ENCODE measurements at places on chromosomes 3 and 15.

DNA sequence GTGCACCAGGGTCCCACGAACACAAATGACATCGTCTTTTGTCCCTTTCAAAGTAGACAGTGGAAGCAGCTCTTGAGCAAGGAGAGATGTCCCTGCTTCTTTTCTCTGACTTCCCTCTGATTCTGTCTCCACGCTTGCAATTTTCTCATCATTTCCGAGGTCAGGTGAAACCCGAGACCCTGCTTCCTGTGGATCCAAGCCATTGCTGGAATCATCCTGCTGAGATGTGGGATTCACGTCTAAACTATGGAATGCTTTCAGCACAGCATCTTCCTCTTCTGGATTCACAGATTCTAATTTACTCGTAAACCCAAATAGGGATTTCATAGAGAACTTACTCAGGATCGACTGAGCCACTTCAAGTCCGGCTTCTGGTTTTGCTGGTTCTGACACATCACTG, 127.1 kb downstream of the FMN1 start:
- no peak for DNase-seq

DNA sequence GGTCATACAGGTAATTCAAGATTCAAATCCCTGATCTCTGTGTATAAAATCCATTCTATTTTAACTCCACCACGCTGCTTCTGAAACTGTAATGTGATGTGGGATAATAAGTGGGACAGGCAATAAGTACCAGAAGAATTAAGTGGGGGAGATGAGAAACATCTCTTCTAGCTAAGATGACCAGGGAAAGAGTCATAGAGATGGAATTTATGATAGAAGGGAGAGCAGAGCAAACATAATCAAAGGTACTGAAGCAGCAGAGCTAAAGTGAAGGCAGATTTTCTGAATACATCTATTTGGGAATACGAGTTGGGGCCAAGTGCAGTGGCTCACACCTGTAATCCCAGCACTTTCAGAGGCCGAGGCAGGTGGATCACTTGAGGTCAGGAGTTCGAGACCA, 4.9 kb downstream of the MRPL47 start:
- no peak for DNase-seq

DNA sequence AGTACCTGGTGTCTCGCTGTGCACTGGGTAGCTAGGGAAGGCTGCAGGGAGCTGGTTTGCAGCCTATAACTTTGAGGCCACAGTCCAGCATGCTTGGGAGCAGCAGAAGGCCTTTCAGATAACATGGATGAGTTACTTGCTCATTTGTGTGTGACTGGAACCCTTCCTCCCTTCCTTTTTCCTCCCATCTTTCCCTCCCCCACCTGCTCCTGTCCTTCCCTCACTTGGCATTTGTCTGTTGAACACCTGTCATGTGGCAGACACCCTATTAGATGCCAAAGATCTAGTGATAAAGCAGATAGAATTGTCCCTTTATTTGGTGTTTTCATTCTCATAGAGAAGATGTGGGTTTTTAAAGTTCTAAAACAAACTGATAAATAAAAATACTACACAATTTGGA, 71.6 kb downstream of the LRTM1 start:
- DNase-seq = no peak

- no peak for DNase-seq
Observed at GRCh38 chr15:84398763-84399701, 163.5 kb downstream of the GOLGA6L4 start.

GRCh38 chr3:126522363-126522788, 1.6 kb upstream of the CHST13 start:
- peak; percentile 43 for DNase-seq

- no peak for DNase-seq
Observed at GRCh38 chr15:91891788-91892345, 38.4 kb downstream of the SLCO3A1 start.

DNA sequence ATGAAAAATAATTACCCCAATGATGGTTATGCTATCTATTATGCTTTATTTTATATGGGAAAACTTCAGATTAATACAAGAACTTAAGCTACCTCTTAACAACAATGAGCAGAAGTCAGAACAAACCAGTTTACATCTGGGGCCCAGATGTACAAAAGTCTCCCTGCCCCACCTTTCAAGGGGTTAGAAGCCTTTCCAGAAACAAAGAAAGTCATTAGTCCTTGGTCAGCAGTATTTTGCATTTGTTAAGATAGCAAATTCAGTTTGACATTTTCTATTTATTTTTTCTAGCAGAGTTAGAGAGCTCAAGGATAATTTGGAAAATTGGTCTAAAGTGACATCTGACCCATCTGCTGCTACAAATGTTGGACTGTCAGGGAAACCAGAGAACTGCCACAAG, 478.7 kb upstream of the UBE2E2 start:
- DNase-seq = no peak

- no peak for DNase-seq
Observed at GRCh38 chr3:25403968-25404367, 24.1 kb upstream of the RARB start.

- DNase-seq = no peak
Observed at GRCh38 chr3:75059120-75059519, 444.7 kb upstream of the CNTN3 start.

DNA sequence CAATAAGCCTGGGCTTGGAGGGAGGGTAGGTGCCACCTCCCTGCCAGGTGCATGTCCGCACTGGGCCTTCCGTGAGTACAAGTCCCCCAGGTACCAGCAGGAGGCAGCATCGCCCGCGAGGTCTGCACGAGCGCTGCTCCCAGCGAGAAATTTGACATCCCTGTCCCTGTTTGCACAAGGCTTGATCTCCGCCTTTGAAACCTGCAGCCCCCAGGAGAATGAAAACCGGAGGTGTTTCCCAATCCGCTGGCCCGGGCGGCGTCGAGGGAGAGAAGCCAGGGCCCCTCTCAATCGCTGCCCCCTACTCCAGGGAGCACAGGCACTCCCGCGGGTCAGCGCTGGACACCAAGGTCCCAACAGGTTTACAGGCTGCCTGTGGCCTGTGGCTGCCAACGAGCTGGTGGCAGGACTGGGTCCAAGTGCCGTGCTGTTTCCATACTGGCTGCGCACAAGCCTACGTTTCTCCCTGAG, 961 bp downstream of the HAPLN3 start:
- DNase-seq = no peak

GRCh38 chr3:131883086-131883485, 151.7 kb downstream of the CPNE4 start:
- no peak for DNase-seq

- DNase-seq = no peak
Observed at GRCh38 chr3:98977520-98977919, 76.0 kb upstream of the DCBLD2 start.

- DNase-seq = no peak
Observed at GRCh38 chr3:127670761-127671522, 1.8 kb upstream of the ABTB1 start.

- DNase-seq = no peak
Observed at GRCh38 chr3:153714588-153715290, 406.5 kb upstream of the ARHGEF26 start.

GRCh38 chr15:52060501-52060900, 41.5 kb downstream of the MAPK6 start:
- DNase-seq = no peak

DNA sequence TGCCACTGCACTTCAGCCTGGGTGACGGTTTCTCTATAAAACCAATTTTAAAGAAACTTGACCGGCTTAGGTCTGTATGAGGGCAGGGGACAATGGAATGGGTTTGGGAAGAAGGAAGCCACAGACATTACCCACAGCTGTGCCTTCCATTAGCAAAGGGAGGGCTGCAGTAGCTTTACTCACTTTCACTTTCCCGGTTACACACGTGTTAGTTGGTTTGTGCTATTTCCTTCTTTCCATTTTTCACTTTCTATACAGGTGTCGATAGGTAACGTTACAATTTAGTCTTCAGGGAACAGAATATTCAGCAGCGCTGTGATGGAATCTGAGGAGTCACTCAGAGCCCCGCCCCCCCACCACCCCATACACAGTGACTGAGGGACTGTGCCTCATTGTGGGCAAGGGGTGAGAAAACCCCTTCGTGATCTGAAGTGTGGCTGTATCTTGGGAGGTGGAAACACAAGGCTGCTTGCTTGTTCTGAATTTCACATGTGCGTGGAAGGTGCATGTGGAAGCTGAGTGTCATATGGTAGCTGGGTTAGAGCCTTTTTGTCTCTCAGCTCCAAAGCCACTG, 44.8 kb upstream of the RPL32 start:
- DNase-seq = no peak

- DNase-seq = no peak
Observed at GRCh38 chr3:72004749-72005292, 219.9 kb upstream of the PROK2 start.

GRCh38 chr3:152376351-152377183, 107.8 kb downstream of the MBNL1 start:
- no peak for DNase-seq

DNA sequence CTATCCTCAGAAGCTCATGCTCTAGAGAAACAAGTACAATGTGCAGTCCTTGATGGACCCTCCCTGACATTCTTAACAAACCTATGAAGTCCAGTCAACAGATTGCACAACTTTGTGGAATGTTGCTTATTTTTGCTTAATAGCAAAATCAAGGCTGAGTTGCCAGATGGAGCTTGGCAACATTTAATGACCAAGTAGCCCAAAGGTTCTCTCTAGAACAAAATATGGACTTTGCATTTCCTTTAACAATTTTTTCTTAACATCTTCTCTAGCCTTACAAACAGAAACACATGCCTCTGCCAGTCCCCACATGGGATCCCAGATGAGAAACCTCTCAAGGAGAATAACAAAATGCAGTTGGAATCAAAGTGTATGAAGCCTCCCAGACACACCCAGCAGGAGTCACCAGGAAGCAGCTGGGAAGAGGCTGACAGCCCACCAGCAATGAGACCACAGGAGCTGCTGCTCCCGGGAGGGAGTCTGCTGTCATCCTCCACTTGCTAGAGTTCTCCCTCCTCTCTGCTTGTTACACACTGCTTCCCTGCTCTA, 422.5 kb upstream of the CDIN1 start:
- DNase-seq = no peak

- DNase-seq = no peak
Observed at GRCh38 chr3:146145642-146146041, 15.3 kb downstream of the PLOD2 start.

- no peak for DNase-seq
Observed at GRCh38 chr3:68832680-68833079, 99.7 kb downstream of the TAFA4 start.
